ENCODE measurements at places on chromosomes 2 and 18. TPM values are rescaled to one million over a fixed set of nuclear protein-coding genes. Genes with fewer than 3 reads are reported as not detected.

The SERPINB8 gene
- 9.0 TPM for total RNA-seq

The RETSAT gene
- 436 TPM for total RNA-seq

The TMEM163 gene
- total RNA-seq = 0.28 TPM

DNA sequence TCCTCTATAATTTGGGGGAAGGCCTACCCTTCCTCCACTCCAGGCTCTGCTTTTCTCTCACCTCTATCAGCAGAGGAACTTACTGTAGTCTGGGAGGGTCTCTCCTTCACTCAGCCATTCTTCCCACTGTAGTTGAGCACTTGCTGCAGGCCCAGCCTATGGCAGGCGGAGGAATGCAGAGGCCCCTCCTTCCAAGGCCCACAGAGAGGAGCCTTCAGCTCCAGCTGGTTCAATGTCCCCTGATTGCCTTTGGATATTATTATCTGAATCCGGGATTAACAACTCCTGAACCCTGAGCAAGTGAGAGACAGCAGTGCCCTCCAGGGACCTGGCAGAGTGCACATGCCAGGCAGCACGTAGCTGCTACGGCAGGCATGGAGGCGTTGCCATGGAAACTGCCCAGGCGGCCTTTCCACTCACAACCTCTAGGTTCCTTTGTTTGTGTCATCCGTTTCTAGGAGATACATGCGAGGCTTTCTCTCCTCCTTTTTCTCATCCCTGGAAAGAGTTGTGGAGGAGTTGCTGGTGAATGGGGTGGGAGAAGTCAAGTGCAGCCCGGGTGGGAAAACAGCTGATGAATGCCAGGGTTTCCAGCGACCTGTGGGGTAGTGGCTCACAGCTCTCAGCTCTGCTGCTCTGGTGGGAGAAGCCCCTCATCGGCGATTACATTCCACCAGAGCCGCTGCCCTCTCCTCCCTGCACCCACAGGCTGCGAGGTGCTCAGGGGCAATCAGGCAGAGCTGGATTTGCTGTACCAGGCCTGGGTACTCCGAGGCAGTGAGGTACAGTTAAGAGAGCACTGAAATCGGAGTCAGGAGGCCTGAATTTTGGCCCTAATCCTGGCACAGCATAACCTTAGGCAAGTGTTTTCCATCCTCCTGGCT is 55.3 kb upstream of the HK2 start:
- no peak for DNase-seq

DNA sequence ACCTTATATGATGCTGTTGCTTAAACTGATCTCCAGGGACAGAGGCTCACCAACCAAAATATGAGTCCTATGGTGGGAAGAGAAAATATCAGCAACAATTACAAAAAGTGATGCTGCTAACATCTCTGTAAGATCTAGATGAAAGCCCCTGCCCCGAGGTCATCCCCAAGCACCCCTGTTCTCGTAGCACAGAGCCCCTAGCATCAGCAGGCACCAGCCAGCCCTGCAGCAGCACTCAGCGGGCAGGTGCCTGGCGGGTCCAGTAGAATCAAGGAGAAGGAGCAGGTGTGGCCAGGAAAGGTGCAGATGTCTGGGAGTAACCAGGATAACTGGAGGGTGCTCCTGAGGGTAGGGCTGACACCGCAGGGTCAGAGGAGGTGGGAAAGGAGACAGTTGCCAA is 474.2 kb upstream of the MYT1L start:
- DNase-seq = no peak

GRCh38 chr2:173086518-173087213 is 11.0 kb downstream of the MAP3K20 start:
- DNase-seq = no peak

- no peak for DNase-seq
These were observed 14.6 kb upstream of the SEMA4C start for GRCh38 chr2:96884299-96885094.

DNA sequence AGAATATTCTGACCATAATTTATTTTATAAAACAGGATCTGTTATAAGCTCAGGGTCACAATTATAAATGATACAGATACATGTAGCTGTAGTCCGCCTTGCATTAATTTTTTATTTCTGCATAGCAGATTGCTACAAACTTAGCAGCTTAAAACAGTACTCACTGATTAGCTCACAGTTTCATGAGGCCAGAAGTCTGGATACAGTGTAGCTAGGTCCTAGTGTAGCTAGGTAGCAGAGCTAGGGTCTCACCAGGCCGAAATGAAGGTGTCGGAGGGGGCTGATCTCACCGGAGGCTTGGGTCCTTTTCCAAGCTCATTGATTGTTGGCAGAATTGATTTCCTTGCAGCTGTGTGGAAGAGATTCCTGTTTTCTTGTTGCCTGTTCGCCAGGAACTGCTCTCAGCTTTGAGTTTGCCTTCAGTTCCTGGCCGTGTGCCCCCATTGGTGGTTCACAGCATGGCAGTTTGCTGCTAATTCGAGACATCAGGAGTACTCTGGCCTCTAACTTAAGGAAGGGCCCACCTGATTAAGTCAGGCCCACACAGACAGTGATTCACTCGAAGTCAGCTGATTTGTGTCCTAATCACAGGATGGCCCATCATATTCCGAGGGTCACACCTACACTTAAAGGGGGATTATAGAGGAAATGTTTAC is 18.4 kb downstream of the NAPG start:
- DNase-seq = no peak

DNA sequence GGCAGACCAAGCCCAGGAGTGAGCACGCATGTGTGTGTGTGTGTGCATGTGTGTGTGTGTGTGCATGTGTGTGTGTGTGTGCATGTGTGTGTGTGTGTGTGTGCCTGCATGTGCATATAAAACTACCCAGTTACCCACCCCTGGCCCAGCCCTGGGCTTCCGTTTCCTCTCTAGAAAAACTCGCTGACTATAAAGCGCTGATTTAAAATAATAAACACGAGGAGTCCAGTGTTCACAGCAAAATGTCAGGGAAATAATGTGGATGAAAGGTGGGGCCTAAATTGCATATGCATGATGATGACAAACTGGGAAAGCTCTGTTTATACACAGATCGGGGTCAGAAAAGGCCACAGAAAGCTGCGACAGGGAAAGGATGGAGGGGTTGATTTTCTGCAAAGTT is 7.5 kb downstream of the ADCY3 start:
- DNase-seq = no peak

- no peak for DNase-seq
These were observed 24.8 kb downstream of the GALM start for GRCh38 chr2:38690499-38691420.

DNA sequence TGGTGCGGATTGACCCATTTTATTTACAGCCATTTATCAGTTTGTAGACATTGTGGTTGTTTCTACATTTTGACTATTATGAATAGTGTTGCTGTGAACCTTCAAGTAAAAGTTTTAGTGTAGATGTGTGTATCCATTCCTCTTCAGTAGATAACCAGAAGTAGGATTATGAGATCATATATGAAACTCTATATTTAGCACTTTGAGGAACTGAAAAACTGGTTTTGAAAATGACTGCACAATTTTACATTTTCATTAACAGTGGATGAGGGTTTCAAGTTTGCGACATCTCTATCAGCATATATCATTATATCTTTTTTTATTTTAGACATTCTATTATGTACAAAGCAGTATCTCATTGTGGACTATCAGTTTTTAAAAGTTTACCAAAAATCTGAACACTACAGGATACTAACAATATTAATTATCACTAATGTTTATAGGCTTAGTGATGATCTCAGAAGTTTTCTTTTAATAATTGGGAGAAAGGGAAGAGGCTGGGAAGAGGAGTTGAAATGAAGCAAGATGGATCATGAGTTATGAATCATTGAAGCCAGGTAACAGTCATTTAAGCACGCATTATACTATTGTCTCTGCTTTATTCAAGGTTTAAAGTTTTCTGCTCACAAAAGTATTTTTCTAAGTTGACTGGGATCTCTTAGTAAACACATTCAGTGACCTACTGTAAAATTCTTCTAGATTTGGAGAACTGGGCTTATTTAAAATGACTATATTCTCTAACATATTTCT is 329.0 kb upstream of the LRATD1 start:
- DNase-seq = no peak

DNA sequence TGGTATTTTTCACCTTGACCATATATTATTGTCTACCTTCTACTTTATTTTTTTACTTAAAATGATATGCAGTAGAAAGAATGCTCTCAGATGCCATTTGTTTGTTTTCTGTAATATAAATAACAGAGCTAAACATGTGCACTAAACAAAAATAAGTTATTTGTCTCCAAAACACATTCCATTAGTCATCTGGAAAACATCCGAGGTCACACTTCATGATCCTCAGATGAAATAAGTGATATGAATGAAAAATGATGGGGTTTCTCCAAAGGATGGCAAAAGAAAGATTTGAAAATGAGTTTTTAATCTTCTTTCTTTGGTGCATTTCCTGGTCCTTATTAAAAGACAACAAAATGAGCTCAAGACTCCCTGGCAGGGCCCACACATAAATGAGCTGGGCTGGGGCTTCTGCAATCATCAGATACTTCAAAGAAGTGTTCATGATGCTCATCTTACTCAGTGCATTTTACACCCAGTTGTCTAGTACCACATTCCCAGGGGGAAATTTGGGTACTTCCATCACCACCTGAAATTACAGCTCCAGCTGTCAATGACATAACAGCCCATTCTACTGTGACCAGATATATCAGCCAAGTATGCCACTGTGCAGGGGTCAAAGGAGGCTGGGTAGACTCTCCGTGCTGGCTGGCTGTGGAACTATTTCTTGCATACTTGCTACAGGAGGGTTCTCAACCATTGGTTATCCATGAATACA is 283.5 kb downstream of the PID1 start:
- no peak for DNase-seq

DNA sequence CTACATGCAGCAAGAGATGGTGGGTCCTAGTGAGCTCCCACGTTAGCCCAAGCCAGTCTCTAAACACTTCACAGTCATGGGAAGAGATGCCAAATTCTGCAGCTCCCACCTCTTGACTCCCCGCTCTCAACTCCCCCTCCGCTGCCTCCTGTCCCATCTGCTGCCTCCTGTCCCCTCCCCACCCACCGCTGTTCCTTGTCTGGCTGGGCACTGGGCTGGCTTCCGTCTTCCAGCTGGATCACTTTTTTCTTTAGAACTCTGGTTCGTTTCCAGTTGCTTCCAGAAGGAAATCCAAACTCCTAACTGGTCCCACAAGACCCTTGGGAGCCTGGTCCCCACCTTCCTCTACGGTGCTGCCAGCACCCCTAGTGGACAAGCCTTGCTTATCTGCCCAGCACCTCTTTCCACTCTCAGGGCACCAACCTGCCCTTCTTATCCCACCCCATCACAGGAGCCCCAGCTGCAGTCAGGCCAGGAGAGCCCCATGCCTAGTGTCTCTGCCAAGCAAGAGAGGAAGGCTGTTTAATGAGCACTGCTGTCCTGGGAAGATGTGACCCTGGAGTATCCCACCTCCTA is 12.1 kb upstream of the TWIST2 start:
- DNase-seq = no peak

DNA sequence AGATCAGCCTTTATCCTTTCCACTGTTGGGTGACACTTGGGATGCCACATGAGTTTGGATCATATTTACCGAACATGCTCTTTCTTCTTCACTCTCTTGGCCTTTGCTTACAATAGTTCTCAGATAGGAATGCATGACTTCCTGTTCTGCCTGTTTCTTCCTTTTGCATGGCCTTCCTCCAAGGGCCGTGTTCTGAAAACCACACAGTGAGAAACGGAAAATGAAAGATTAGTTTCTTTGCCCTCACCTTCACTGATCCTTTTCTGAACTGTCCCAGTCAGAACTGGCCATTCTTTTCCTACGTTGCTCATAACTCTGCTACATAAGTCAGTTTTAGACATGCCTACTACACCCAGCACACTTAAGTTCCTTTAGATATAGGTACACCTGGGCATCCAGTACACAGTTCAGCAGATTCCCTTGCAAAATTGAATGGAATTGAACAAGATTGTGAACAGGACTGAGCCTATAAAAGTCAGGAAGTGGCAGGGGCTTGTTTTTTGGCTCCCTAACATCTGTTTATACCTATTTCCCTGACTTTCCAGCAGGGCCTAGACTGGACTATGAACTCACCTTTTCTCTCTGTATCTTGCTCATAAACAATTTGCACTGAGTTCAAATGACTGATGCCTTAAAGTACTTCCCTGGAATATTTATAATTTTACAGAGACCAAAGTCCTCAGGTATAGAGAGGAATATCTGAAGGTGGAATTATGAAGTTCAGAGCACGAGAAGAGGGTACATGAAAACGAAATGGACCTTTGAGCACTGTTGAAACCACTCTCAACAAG is 186.4 kb upstream of the ST6GAL2 start:
- DNase-seq = no peak

- DNase-seq = no peak
These were observed 257.6 kb downstream of the GRB14 start for GRCh38 chr2:164363646-164364045.

Data from omental fat pad (tissue), 4 donors.